ENCODE measurements at places on chromosomes 1 and 21.

GRCh38 chr1:225544924-225545323 lies 108.0 kb downstream of the ENAH start:
- no peak for DNase-seq

GRCh38 chr1:6172549-6172948 lies 7.6 kb downstream of the CHD5 start:
- no peak for DNase-seq

DNA sequence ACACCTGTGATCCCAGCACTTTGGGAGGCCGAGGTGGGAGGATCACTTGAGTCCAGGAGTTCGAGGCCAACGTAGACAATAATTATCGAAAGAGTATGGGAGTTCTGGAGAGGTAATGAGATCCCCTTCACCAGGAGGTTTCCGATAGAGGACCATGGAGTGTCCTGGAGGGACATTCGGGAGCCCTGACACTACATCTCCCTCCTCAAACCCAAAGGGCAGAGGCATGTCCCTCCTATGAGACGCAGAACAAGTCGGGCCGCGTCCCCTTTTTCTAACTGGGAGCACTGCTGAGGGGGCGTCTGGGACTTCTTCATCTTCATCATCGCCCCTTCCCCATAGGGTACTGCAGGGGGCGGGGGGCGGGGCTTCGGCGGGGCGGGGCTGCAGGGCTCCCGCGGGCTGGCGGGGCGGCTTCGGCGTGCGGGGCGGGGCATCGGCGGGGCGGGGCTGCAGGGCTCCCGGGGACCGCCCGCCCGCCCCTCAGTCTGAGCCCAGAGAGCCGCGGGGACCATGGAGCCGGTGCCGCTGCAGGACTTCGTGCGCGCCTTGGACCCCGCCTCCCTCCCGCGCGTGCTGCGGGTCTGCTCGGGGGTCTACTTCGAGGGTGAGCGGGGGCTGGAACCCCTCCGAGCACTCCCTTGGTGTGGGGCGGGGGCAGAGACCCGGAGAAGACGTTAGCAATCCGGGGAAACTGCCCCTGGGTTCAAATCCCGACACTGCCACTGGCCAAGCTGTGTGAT lies at the start of gene THEMIS2:
THEMIS2 (plus strand) TSS at position 486 of the 743 bp plus-strand sequence; CDS start at position 514, 28 bp downstream.
- DNase-seq: peak; percentile 73

DNA sequence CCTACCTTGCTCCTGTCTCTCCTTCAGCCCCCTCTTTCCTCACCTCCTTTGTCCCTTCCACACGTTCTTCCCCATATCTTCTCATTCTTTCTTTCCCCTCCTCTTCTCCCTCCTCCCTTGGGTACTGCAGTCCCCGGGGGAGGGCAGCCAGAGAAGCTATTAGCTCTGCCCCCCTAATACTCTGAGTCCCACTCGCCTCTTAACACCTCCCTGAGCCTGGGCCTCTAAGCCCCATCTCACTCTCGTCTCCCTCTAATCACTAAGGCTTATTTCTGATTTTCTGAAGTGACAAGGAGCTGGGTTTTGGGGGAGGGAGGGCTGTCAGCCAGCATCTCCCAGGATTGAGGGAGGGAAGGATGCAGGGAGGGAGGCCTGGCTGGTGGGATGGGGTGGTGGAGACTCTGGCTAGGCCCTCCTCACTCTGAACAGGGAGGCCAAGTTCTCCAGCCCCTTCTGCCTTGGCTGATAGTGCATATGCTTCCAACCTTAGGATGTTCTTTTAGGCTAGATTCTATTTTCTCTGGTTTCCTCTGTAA lies 25.6 kb upstream of the DMBX1 start:
- no peak for DNase-seq

- no peak for DNase-seq
These were observed 1064.7 kb downstream of the PLA2G4A start for GRCh38 chr1:187893471-187893870.

DNA sequence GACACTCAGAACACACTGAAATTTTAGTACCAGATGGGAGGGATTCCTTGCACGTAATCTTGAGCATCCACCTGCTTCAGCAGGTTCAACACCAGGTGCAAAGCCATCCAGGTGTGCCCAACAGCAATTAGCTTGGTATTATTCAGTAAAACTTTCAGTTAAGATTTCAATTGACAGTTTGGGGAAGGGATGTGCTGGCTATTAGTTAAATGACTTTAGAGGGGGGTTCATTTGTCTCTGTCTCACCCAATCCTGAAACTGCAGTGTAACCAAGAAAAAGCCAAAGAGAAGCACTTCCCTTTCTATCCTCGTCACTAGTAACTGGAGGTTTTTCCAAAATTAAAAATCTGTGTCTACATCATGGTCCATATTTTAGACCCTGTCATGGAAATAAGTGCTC lies 90.9 kb downstream of the PIK3R3 start:
- DNase-seq: no peak

- DNase-seq: no peak
These were observed 7.6 kb upstream of the CA14 start for GRCh38 chr1:150249936-150250335.

DNA sequence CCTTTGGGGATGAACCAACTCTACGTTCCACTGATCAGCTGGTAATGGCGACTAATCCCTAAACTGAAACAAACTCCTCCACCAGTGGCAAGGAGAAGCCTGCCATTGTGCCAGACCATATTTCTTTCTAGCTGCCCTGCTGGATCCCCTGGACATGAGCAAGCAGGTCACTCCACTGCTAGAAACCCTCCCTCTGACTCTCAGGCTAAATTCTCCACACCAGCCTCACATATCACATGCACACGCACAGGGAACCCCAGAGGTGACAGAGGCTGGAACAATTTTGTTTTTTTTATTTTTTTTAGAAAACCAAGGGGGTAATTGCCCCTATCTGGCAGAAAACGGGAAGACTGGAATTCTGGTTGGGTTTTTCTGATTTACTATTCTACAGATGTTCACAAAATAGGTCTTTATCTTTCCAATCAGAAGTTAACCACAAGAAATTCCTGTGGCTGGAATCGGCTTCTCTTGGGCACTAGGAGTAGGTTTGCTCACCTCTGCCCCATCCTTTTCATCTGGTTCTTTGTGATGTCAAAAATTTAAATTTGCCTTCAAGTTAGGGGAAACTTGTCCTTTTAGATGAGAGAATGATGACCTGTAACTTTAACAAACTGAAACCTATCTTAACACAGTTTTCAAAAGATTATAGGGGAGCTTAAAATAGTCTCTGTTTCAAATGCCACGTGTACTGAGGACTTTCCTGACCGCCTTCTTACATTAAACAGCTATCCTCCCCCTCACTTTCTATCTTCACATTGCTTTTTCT lies 258.1 kb downstream of the SDCCAG8 start:
- DNase-seq: no peak

GRCh38 chr1:172460887-172461315 lies 17.0 kb upstream of the PIGC start:
- no peak for DNase-seq

All from activated T-helper 9 cell treated with anti-CD3 and anti-CD28 coated beads, Interleukin-2, amount 50 U/mL, for 16 hours (primary cell).